Mesendoderm (in vitro differentiated cells): ENCODE measurements at places on chromosomes 12 and 14.

GRCh38 chr12:132950844-132951535, 5.1 kb downstream of the ZNF605 start:
- no peak for DNase-seq

DNA sequence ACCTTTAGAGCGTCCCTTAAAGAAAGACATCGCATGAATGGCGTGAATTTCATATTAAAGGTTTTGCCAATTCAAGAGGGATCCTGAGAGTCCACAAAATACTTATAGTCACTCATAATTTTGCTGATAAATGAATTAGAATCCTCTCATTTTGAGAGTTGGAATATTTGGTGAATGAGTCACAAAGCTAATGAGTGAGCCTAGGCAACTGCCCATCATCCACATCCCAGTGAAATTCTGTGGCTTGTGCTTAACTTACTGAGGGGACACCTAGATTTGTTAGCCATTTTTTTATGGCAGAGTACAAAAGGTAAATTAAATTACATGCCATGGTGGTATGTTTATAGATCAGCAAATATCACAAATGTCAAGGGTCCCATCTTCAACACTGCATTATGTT, 12.7 kb upstream of the NOXRED1 start:
- no peak for DNase-seq

- peak; percentile 71 for DNase-seq
Observed at GRCh38 chr12:98725476-98726247, 80.6 kb downstream of the APAF1 start.

GRCh38 chr12:1916371-1917171, 1.9 kb downstream of the CACNA2D4 start:
- DNase-seq, result no peak

DNA sequence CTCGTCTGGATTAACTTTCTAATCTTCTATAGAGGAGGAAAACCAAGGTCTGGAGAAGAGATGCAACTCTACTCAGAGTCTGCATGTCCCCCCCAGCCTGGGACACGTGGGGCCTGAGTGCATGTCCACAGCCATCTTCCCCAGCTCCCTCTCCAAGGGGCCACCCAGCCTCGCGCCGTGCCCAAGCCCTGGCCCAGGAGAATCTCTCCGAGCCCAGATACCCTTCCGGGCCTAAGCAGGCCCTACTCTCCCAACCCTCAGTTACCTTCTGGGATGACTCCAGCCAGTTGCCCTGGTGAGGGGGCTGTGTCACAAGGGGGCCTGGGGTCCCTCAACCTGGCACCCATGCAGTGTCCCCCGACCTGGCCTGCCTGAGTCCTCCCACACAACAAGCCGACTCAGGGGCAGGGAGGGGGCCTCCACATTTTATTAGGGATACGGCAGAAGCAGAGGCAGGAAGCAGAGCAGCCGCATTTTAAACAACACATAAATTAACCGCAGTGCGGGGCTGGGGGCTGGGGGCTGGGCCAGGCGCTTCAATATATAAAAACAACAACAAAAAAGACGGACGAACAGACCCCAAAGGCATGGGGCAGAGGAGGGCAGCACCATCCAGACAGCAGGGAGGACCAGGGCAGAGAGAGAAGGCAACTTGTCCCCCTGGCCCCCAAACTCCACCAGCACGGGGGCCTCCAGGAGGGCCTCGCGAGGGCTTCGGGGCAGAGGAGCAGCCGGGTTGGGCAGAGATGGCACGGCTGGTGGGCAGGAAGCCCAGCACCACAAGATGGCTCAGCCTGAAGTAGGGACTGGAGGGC, 37.3 kb downstream of the NCKAP5L start:
- no peak for DNase-seq

DNA sequence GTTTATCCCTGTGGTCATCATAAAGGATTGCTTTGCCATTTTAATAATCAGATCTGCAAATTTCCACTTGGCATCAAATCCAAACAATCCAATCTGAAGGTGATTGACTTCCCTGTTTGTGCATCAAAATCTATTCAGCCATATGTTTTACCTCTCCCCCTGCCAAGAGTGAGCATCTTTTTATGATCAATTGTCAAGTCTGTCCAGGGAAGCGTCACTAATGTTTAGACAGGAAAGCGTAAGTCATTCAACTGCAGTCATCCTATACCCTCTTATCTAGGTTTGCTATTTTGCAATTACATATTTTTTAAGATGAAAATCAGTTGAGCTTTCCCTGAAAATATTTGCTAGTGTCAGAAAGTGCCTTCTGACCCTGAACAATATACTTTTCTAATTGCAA, 1224.1 kb upstream of the SEL1L start:
- no peak for DNase-seq

DNA sequence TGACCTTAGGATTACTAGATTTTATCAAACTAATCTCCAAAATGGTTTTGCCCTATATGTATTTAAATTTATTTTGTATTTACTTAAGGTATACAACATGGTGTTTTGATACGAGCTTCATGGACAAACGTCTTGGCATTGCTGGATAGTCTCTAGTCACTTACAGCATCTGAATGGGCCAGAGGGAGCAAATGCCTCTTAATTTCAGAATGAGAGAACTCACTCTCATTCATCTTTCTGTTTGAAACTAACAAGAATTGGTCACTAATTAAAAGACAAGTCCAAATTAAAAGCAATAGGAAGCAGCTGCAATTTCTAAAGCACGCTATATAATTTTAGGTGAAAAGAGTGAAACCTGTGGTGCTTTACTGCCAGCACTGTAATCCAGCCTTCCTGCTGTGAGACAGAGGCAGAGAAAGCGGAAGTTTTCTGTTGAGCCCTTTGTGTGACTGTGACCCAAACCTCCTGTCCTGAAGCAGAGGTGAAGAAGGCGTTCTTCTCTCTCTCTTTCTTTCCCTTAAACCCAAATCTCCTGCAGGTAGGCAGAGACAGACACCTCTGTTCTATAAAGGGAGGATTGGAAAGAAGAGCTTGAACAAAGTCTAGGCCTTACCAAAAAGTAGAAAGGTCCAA, 184.6 kb upstream of the NAV3 start:
- DNase-seq, result peak; percentile 57

DNA sequence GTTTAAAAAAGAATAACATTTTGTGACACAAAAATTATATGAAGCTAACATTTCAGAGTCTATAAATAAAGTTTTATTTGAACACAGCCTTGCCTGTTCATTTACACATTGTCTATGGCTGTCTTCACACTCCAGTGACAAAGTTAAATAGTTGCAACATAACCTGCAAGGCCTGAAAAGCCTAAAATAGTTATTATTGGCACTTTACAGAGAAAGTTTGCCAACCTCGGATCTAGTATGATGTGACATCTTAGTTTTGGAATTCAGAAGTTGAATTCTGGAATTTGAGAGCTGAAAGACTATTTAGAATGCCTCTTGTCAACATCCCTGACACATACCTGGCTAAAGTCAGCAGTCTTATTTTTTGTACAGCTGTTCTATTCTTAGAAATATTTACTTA, 68.3 kb downstream of the DYRK2 start:
- DNase-seq, result no peak

GRCh38 chr14:95437715-95438114, 78.7 kb downstream of the SYNE3 start:
- DNase-seq, result no peak

DNA sequence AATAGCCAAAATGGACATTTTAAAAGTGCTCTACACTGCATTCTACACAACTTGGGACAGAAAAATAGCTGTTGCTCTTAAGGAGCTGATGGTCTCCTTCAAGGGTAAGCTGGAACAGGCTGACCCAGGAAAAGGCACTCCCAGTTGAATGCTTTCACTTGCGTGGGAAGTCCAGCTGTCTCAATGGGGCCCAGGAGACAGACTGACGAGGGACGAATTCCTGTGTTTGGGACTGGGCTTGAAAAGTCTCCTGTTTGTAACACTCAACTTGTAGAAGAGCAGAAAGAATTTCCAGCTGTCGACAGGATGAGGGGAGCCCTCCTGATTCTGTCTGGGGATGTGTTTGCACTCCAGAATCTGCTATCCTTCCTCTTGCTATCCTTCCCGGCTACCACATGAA, 180.8 kb downstream of the ZFP36L1 start:
- DNase-seq, result no peak

- no peak for DNase-seq
Observed at GRCh38 chr12:72148709-72149108, 123.5 kb upstream of the TRHDE start.

- no peak for DNase-seq
Observed at GRCh38 chr12:49901026-49901425, 2.7 kb downstream of the FAIM2 start.

DNA sequence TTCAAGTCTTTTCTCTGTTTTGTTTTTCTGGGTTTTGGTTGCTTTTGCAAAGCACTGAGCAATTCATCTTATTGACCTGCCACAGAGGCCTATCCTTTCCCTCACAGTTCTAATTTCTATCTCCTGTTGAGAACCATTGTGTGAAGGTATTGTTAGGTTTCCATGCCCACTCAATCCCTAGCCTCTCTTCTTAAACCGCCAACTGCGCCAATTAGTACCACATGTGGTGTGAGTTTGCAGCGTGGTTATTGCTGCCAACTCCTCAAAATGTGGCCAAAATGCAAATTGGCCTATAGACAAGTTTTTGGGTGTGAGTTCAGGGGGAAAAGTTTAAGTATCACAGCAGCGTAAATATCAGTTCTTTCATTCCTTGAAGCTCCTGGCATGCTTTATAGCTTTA, 232.6 kb downstream of the FLRT2 start:
- no peak for DNase-seq
